ENCODE measurements at places on chromosomes 13 and 19.
A peak's percentile ranks its signal among the peaks of the same experiment; 100 is the strongest.

DNA sequence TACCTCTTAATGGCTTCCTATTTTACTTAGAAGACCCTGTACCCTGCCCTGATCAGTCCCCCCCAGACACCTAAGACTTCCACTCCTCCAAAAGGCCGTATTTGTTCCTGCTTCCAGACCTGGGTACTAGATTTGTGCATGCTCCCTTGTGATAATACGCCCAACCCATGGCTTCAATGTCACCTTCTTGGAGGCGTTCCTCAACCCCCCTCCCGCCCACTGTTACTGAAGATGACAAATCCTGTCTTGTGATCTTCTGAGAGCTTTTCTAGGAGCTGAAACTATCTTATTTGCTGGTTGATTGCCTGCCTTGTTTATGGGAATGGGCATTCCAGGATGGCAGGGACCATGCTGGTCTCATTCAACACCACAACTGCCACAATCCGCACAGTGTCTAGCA lies 9.4 kb downstream of the SLC25A23 start:
- no peak for DNase-seq

GRCh38 chr13:75250526-75251178 lies 231.3 kb downstream of the TBC1D4 start:
- no peak for DNase-seq

GRCh38 chr19:37304190-37304883 lies 66.6 kb upstream of the ZNF527 start:
- no peak for DNase-seq

DNA sequence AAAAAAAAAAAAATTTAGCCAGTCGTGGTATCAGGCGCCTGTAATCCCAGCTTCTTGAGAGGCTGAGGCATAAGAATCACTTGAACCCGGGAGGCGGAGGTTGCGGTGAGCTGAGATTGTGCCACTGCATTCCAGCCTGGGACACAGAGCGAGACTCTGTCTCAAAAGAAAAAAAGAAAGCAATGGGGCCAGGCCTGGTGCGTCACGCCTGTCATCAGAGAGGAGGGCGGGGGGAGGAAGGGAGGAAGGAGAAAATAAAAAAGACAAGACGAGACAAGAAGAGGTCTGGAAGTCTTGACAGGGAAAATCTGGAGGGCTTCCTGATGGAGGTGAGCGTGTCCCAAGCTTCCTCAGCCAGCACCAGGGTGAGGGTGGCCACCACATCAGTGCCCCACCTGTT lies 54.9 kb upstream of the PTPRS start:
- DNase-seq, result no peak

- no peak for DNase-seq
Observed at GRCh38 chr13:77339408-77339807, 12.5 kb upstream of the MYCBP2 start.

DNA sequence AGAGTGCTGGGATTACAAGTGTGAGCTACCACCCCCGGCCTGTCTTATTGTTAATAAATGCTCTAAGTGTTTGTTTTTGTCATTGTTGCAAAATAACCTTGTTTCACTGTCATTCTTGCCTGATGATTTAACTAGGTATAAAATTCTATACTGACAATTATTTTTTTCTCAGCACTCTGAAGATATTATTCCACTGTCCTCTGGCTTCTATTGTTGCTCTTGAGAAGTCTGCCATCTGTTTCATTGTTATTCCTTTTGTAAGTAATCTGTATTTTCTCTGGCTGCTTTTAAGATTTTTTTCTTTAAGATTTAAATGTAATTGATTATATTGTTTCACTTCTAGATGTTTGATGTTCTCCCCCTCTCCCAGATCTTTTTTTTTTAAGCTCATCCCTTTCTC lies 17.6 kb downstream of the ZNF420 start:
- no peak for DNase-seq

GRCh38 chr13:40381935-40382764 lies 284.3 kb downstream of the FOXO1 start:
- no peak for DNase-seq

DNA sequence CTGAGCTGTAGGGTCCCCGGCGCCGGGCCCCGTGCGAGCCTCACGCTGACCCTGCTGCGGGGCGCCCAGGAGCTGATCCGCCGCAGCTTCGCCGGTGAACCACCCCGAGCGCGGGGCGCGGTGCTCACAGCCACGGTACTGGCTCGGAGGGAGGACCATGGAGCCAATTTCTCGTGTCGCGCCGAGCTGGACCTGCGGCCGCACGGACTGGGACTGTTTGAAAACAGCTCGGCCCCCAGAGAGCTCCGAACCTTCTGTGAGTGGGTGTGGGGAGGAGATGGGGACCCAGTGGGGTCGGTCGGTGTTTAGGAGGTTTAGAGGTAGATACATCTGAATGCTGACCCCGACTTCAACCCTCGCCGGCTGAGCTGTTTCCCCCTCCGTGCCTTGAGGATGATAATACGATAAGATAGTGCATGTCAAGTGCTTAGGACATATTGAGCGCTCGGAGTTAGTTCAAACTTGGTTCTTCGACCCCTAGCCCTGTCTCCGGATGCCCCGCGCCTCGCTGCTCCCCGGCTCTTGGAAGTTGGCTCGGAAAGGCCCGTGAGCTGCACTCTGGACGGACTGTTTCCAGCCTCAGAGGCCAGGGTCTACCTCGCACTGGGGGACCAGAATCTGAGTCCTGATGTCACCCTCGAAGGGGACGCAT lies 1.9 kb downstream of the ICAM5 start:
- DNase-seq, result peak; percentile 55

GRCh38 chr13:32408296-32409000 lies 19.5 kb downstream of the N4BP2L1 start:
- no peak for DNase-seq

DNA sequence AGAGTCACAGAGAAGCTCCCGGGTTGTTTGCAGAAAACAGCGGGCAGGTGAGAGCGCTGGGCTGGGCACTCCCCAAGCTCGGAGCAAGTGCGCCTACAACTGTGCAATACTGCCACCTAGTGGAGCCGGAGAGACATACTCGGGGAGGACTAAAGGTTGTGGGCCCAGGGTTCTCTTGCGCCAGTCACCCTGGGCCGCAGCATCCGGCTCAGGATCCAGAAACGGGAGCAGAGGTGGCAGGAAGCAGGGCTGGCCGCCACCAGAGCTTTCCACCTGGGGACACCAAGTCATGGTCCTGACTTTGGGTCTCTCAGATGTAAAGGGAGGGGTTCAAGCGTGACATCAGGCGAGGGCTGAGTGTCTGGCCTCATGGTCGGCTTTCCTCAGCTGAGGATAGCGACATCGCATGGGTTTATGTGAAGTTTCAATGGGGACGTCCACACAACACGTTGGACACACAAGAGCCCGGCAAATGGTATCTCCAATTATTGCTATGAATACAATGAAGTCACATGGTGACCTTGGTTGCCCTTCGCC lies 11.2 kb upstream of the KLK4 start:
- peak; percentile 78 for DNase-seq
